ENCODE measurements at places on chromosomes 12 and 14. TPM values are rescaled to one million over a fixed set of nuclear protein-coding genes. Genes with fewer than 3 reads are reported as not detected.

B4GALNT1 gene
- 0.18 TPM for total RNA-seq

NANOG gene
- not detected for total RNA-seq

LMO3 gene
- under 0.01 TPM for total RNA-seq

NKX2-1 gene
- total RNA-seq, result not detected

SMARCC2 gene
- total RNA-seq, result 42.2 TPM

IFI27L1 gene
- 13.6 TPM for total RNA-seq

SDR9C7 gene
- not detected for total RNA-seq

SELPLG gene
- 0.27 TPM for total RNA-seq

GRIP1 gene
- total RNA-seq, result 0.09 TPM

SIX6 gene
- total RNA-seq, result not detected

RNFT2 gene
- 1.4 TPM for total RNA-seq

BCL2L14 gene
- total RNA-seq, result not detected

TAS2R30 gene
- total RNA-seq, result 3.0 TPM

ACTN1 gene
- total RNA-seq, result 257 TPM

EIF2S3B gene
- 0.99 TPM for total RNA-seq

AVPR1A gene
- total RNA-seq, result not detected

FZD10 gene
- total RNA-seq, result not detected

CLEC2D gene
- total RNA-seq, result 0.99 TPM

CLEC1B gene
- total RNA-seq, result not detected

MORN3 gene
- 1.1 TPM for total RNA-seq

KLHL28 gene
- 9.2 TPM for total RNA-seq

ANAPC5 gene
- total RNA-seq, result 143 TPM

All from endothelial cell of coronary artery (primary cell).